A673 (cell line): ENCODE measurements at places on chromosomes 4 and X. TPM values are rescaled to one million over a fixed set of nuclear protein-coding genes. Genes with fewer than 3 reads are reported as not detected.

- H3K27ac ChIP-seq, result no peak overlapping the region
- no peaks in the 10 kb centered on the region for H3K36me3 ChIP-seq
- no peaks in the 10 kb centered on the region for H3K4me1 ChIP-seq
- no peaks in the 10 kb centered on the region for H3K27me3 ChIP-seq
Observed at GRCh38 chr4:110586131-110586850, 36.6 kb downstream of the PITX2 start.

GRCh38 chrX:151753313-151754046 lies 18.9 kb downstream of the CNGA2 start:
- no peak overlapping the region for H3K4me3 ChIP-seq
- H3K27ac ChIP-seq, result no peak overlapping the region
- peaks cover 6% of the 10 kb centered on the region for H3K27me3 ChIP-seq
- DNase-seq, result peak; percentile 27
- H3K4me1 ChIP-seq, result no peaks in the 10 kb centered on the region

DNA sequence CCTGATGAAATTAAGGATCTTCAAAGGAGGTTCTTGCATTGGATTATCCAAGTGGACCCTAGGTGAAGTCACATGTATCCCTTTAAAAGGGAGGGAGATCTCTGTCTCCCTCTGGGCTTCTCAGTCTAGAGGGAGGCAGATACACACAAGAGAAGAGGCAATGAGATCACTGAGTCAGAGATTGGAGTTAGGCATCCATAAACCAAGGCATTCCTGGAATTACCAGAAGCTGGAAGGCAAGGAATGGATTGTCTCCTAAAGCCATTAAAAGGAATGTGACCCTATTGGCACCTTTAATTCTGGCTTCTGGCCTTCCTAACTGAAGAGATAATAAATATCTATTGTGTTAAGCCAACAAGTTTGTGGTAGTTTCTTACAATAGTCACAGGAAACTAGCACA lies 383.2 kb downstream of the PACRGL start:
- no peak overlapping the region for H3K4me3 ChIP-seq
- H3K27ac ChIP-seq, result no peak overlapping the region
- H3K4me1 ChIP-seq, result no peaks in the 10 kb centered on the region
- DNase-seq, result no peak
- no peaks in the 10 kb centered on the region for H3K27me3 ChIP-seq

GRCh38 chr4:185358514-185358913 lies 37.2 kb downstream of the LRP2BP start:
- no peak overlapping the region for H3K4me3 ChIP-seq
- H3K4me1 ChIP-seq, result no peaks in the 10 kb centered on the region
- no peak for DNase-seq
- no peaks in the 10 kb centered on the region for H3K27me3 ChIP-seq
- H3K36me3 ChIP-seq, result no peaks in the 10 kb centered on the region

Gene DSPP
- total RNA-seq, result not detected in 2 replicates

Gene EFHC2
- total RNA-seq, result 0.11 and 0.26 TPM in 2 replicates

Gene ZCCHC13
- not detected in 2 replicates for total RNA-seq

Gene MAP9
- 11.3 and 13.7 TPM in 2 replicates for total RNA-seq
